Fibroblast of lung (primary cell): ENCODE measurements at places on chromosomes 12 and 14.
A peak's percentile ranks its signal among the peaks of the same experiment; 100 is the strongest.

- DNase-seq, result no peak
Measured at GRCh38 chr14:103097994-103098957, 3.8 kb downstream of the EXOC3L4 start.

GRCh38 chr12:31492599-31493196 lies 98.2 kb downstream of the DENND5B start:
- DNase-seq, result no peak

DNA sequence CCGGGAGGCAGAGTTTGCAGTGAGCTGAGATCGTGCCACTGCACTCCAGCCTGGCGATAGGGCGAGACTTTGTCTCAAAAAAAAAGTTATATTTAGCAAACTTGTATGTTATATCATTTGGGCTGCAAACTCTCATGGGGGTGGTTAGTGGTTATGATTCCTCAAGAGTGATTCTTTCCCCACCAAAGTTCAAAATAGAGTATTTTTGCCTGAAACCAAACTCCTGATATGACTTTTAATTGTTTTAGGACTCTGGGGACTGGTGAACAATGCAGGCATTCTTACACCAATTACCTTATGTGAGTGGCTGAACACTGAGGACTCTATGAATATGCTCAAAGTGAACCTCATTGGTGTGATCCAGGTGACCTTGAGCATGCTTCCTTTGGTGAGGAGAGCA lies 18.6 kb downstream of the HSD17B6 start:
- DNase-seq, result no peak

- DNase-seq, result no peak
Measured at GRCh38 chr12:54521293-54522060, 23.9 kb downstream of the NCKAP1L start.

DNA sequence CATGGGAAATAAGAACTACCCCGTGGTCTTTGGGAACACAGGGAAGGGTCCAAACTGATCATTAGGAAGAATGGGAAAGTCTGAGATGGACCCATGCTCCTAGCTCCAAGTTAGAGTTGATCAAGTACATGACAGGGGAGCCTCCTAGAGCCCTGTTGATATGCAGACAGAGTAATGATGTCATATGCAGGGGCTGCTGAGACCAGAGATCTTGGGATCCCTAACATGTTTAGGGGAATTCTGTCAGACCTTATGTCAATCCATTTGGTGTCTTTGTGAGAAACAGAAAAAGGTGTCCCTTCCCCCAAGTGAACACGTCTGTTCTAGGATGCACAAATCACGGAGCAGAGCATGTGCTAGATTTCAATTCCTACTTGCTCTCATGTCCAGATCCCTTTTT lies 6.6 kb downstream of the SLC25A21 start:
- no peak for DNase-seq

DNA sequence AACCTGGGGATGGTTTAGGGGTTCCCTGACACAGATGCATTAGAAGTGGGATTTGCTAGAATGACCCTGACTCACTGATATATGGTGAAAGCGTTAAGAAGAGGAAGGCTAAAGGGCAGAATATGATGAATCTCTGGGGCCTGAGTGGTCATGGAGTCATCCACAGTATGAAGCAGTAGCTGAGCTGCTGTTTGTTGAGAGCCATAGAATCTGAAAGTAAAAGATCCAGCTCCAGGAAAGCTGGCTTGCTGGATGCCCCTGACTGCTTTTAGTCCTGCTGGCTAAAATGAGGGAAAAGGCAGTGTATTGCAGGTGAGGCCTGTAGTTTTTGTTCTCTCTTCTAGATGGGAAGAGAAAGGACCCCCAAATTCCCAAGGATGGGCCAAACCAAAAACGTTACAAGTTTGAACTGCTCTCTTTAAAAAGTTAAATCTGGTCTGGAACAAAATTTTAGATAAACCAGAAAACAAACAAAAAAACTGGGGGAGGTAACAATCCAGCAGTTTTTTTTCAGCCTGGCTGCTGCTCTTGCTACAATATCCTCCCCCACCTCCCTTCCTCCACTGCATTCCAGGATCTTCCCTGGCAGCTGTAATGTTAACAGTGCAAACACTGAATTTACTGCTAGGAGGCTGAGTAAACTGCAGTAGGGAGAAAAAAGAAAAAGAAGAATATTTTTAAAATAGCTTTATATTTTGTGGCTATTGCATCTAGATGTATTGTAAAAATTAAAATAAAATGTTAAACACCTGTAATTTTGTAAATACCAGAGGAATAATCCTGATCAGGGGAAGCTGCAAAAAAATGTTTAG lies 16.5 kb downstream of the SEL1L start:
- DNase-seq, result peak; percentile 67

GRCh38 chr14:99679111-99679510 lies 5.0 kb upstream of the CYP46A1 start:
- DNase-seq, result no peak

DNA sequence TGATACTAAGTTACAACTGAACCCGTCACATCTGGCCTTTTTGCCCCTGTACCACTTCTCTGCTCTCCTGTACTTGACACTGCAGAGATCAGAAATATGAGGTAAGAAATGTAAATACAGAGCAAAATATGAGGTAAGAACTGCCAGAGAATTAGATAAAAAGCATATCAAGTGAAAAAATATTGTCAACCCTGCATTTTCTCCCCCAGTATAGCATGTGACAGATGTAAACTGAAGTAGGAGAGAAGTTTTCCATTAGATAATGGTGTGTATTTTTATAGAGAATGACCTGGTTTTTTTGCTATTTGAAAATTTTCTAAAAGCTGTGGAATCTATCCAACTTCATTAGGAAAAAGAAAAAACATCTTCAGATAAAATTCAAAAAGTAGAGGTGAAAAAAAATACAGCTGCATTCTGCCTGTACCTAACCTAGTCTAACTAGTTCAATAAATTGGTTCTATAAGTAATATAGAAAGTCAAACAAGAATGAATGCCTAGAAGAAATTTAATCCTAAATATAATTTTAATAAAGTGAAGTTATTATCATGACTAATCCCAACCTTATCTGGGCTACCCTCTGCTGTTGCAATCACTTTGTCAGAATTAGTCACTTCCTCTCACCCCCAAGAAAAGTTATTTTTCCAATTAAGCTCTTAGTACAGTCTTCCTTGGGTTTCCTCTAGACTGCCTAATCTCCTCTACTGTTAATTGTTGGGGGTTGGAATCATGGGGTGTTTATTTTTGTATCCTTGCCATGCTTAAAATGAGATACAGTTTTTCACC lies 210.0 kb downstream of the RASSF9 start:
- peak; percentile 86 for DNase-seq

GRCh38 chr14:86626530-86626929 lies 1096.6 kb downstream of the FLRT2 start:
- no peak for DNase-seq

GRCh38 chr12:32305163-32305562 lies 94.2 kb upstream of the FGD4 start:
- DNase-seq, result peak; percentile 61

DNA sequence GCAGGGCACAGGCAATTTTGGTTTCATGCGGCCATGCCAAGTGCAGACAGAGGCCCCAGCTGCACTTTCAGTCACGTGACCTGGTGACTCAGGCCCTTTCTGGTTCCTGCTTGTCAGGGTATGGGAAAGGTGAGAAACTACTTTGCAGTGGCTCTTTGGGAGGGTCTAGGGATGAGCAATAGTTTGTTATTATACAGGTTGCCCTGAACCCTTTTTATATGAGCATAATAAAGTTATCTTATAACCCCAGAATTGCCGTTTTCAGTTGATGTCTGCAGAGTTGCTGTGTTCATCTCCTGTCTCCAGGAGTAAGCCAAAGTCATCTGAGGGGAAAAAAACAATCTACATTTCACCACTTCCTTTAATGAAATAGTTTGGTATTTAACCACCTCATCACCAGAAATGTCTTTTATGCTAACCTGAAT lies 30.9 kb upstream of the EMP1 start:
- peak; percentile 79 for DNase-seq

DNA sequence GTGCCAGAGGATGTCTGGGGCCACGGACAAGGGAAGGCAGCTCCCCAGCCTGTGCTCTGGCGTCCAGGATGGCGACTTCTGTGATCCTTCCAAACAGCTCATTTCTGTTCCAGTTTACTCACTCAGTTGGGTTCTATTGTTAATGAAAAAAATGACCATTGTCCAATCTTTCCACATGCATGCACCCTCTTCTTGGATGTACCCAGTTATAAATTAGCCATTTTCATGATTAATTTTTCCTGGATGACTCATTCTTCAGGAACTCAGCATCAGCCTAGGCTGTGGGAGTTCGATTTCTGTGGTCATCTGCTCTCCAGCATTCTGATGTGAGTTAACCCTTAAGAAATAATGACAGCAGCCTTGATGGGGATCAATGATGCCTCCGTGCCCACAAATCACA lies 926.8 kb downstream of the BCL11B start:
- peak; percentile 73 for DNase-seq

GRCh38 chr14:102170061-102170460 lies 30.4 kb downstream of the WDR20 start:
- no peak for DNase-seq

GRCh38 chr12:113407931-113408600 lies 4.4 kb upstream of the SDS start:
- DNase-seq, result peak; percentile 64
